NCI-H1694 treated with DMSO at 0.1 percent for 48 hours (cell line): ENCODE measurements at places on chromosomes 6 and 20.

DNA sequence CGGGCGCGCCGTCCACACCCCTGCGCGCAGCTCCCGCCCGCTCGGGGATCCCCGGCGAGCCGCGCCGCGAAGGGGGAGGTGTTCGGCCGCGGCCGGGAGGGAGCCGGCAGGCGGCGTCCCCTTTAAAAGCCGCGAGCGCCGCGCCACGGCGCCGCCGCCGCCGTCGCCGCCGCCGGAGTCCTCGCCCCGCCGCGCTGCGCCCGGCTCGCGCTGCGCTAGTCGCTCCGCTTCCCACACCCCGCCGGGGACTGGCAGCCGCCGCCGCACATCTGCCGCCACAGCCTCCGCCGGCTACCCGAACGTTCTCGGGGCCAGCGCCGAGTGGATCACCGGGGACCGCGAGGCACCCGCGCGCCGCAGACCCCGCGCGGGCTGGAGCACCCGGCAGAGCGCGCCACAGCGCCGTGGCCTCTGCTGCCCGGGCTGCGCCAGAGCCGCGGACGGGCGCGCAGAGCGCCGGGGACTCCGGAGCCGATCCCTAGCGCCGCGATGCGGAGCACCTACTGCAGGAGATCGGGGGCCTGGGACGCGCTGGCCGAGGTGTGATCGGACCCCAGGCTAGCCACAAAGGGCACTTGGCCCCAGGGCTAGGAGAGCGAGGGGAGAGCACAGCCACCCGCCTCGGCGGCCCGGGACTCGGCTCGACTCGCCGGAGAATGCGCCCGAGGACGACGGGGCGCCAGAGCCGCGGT, at the start of gene BMP2:
BMP2 (plus strand) TSS at position 151 of the 692 bp plus-strand sequence. CDS start 2,441 bp downstream, outside the sequence.
- DNase-seq = peak; percentile 11

DNA sequence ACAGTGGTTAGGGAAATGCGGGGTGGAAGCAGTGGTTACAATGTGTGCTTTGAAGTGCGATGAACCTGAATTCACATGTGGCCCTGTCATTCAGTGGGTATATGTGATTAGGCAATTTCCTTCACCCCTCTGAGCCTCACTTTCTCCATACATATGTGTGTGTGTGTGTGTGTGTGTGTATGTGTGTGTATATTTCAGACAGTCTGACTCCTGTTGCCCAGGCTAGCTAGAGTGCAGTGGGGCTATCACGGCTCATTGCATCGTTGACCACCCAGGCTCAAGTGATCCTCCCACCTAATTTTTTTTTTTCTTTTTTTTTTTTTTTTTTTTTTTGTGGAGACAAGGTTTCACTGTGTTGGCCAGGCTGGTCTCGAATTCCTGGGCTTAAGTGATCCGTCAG, 6.3 kb downstream of the PPP1R14C start:
- DNase-seq = no peak

GRCh38 chr20:58829531-58829941, 21.2 kb downstream of the GNAS-AS1 start:
- no peak for DNase-seq

GRCh38 chr6:136582711-136583471, 32.7 kb upstream of the MAP7 start:
- DNase-seq = peak; percentile 8

DNA sequence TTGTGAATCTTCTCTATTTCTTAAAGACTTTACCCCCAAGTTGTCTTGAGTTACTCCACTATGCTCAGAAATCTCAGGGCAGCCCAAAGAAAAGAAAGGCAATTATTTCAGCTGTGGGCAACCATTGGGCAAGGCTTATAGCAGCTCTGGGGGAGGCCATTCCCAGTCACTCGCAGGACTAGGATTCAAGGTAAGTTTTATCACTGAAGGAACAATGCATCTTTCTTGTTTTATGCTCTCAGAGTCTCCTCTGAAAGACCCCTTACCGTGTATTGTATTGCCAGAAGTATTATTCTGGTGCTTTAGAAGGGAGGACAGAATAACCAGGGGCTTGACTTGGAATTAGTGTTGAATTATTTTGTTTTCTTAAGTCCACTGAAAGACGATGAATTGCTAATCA, 586.3 kb upstream of the MAP3K7 start:
- DNase-seq = no peak

DNA sequence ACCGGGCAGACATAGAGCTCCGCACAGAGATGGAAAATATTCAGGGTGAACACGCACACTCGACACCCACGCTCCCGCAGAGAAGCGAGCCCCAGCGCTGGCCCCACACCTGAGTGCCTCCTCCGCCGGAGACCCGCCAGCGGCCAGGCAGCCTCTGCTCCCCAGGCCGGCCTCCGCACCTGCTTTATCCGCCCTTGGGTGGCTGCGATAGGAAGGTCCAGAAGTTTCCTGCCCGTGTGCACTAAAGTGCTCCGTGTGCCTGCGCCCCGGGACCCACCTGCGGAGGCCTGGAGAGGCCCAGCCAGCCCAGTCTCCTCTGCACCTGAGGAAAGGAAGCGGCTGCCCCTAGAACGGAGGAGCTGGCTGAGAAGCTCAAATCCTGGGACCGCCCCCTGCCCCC, 10.8 kb upstream of the FOXC1 start:
- no peak for DNase-seq

GRCh38 chr6:109496036-109496772, 13.2 kb upstream of the ZBTB24 start:
- DNase-seq = no peak

DNA sequence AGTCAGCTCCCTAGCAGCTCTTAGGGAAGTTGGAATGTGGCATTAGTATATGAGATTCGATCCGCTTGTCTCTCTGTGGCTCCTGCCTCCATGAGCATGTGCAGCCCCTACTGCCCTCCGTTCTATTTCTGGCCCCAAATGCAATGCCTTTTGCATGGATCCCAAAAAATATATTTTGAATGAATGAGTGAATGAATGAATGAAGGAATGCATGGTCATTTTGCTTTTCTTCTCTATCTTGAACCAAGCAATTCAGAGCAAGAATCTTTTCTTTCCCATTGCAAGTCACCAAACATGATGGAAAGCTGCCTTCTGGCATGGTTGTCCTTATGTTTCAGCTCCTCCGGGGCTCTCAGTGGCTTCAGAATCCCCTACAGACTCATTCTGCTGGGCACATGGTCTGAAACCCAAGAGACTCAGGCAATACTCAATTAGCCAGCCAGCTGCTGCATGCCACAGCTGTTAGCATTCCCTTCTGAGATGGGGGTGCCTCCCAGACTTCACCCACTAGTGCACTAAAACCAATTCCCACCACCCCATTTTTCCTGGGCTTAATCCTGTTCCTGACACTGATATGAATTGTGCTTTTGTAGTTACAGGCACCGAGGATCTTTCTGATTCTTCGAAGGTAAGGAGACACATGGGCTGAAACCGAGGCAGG, 2.6 kb upstream of the IYD start:
- DNase-seq = no peak

DNA sequence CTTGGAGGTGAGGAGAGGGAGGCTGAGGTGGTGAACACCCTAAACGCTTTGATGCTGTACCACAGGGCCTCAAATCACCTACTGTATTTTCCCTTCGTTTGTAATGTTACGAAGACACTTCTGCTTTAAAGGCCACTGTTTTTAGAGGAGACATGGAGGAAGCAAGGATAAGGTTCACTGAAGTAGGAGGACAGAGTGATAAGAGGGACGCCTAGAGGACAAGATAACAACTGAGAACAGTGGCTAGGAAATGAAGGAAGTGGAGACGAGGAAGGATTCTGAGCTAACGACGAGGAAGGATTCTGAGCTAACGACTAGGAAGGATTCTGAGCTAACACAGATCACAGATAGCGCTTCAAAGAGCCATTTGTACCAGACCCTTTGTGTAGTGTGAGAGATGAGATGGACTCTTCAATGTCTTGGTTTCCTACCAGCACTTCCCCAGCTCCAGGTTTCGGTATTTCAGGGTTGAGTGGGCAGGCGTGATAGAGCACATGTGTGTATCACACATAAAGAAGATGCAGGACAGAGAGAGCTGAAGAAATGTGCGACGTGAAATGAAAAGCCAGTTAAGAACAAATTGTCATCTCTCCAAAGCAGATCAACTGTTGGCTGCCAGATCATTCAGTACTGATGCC, 7.5 kb downstream of the SF3B5 start:
- no peak for DNase-seq

GRCh38 chr6:14305624-14306023, 188.1 kb downstream of the CD83 start:
- DNase-seq = no peak

- DNase-seq = no peak
Observed at GRCh38 chr6:52726741-52727535, 36.3 kb downstream of the GSTA2 start.

GRCh38 chr20:13661070-13661685, 22.4 kb upstream of the TASP1 start:
- DNase-seq = no peak

- DNase-seq = no peak
Observed at GRCh38 chr20:54345301-54345724, 130.1 kb upstream of the DOK5 start.

- DNase-seq = no peak
Observed at GRCh38 chr6:44105146-44105545, 22.1 kb downstream of the MRPL14 start.

- no peak for DNase-seq
Observed at GRCh38 chr6:11097476-11097875, 3.8 kb downstream of the SMIM13 start.

DNA sequence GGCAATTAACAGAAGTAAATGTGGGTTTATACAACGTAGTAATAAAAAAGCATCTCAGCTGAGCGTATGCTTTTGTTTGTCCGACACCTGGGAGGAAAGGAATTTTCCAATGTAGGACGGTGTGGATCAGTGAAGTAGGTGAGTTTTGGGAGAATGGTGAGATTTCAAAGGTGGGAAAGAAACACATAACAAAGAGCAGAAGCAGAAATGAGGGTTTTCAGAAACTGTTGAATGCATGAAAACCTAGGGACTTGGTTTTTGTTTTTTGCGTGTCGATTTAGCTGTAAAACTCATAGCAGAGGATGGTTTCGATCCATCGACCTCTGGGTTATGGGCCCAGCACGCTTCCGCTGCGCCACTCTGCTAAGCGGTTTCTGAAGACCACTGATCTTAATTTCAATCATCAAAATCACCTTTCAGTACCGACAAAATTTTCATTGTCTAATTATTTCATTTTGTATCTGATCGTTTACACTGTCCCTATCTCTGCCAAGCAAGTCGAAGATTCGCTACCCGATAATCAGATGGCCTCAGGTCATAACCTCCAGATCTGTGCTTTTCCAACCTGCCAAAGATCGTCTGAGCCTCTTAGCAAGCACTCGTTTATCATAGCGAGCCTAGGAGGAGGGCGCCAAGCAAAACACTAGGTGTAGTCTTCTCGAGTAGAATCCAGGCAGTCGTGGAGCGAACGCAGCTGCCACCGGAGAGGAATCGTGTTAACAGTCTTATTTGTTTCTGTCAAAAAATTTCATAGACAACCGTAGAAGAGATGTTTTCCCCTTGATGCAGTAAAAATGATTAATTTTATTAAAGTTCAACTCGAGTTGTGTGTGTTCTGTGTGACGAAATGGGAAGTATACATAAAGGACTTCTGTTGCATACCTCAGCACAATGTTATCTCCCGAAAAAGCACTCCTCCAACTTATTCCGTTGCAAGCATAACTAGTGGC, 20.9 kb upstream of the POM121L2 start:
- DNase-seq = peak; percentile 41

- DNase-seq = no peak
Observed at GRCh38 chr6:14584450-14584849, 466.9 kb downstream of the CD83 start.

GRCh38 chr6:67431076-67431475, 1204.0 kb upstream of the ADGRB3 start:
- no peak for DNase-seq

GRCh38 chr6:131651782-131652181, 14.7 kb downstream of the ENPP3 start:
- DNase-seq = no peak

- no peak for DNase-seq
Observed at GRCh38 chr20:5069141-5069806, 50.5 kb downstream of the PCNA start.

GRCh38 chr20:40956542-40957264, 71.9 kb upstream of the TOP1 start:
- no peak for DNase-seq

- no peak for DNase-seq
Observed at GRCh38 chr6:36128793-36129192, 1.5 kb upstream of the MAPK13 start.

DNA sequence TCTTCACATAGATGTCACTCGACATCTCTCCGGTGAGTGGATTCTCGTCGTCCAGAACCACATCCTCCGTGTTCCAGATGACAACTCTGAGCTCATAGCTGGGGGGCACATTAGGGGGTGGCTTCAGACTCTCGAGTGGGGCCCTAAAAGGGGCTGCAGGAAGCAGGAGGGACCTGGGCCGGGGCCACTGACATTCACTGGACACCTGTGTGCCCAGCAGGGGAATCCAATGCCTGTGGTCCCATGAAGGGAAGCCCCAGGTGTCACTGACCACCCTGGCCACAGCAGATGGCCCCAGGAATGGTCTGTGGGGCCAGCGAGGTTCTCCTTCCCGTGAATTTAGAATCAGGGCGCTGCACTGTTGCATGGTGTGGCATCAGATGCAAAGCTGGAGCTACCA, 18.7 kb downstream of the ERGIC3 start:
- DNase-seq = no peak

GRCh38 chr20:57274299-57274698, 7.9 kb upstream of the BMP7 start:
- DNase-seq = no peak

- DNase-seq = no peak
Observed at GRCh38 chr6:14826456-14826855, 419.4 kb upstream of the JARID2 start.

DNA sequence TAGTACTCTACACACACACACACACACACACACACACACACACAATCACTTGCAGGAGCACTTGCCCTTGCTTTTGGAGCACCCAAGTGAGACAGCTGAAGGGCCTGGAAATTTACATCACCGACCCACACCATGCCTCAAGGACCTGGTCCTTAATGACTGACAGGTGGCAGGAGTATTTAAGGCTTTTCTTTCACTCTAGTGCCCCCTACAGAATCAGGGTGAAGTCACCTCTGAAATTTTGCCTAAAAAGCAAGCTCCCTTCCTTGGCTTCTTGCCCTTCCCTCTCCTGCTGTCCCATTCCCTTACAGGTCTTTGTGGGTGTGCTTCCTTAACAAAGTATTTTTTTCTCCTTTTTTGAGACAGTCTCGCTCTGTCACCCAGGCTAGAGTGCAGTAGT, 353.5 kb upstream of the IRAK1BP1 start:
- no peak for DNase-seq

DNA sequence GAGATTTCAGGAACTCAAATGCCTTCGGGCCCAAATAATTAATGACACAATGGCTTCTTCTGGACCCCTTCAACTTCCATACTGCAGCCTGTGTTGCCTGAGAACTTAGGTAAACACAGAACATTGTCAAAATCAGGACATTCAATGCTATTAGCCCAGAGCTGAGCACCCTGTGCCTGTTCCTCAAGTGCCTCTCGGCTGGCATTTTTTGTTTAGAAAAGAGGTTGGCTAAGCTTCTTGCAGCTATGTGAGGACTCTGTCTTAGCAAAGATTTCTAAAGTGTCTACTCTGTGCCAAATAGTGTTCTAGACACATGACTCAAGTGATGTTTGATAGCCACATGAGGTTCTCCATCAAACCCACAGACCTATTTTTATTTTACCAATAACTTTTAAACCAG, 289.3 kb upstream of the ARID1B start:
- no peak for DNase-seq
